ENCODE measurements at places on chromosomes 2 and 18.

GRCh38 chr2:15963977-15964670 is 23.8 kb downstream of the MYCN start:
- DNase-seq: no peak
- no peak overlapping the region for H3K27ac ChIP-seq
- peaks cover 16% of the 10 kb centered on the region for H3K4me1 ChIP-seq
- no peak overlapping the region for H3K4me3 ChIP-seq
- no peaks in the 10 kb centered on the region for H3K36me3 ChIP-seq
- H3K27me3 ChIP-seq: peaks cover 3% of the 10 kb centered on the region

DNA sequence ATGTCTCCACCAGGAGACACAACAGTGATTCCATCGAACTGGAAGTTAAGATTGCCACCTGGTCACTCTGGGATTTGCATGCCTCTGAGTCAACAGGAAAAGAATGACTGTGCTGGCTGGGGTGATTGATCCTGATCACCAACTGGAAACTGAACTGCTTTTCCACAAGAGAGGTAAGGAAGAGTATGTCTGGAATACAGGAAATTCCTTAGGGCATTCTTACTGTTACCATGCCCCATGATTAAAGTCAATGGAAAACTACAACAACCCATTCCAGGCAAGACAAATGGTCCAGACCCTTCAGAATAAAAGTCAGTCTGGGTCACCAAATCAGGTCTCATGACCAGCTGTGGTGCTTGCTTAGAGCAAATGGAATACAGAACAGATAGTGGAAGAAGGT is 12.0 kb upstream of the DDX1 start:
- DNase-seq: no peak
- no peaks in the 10 kb centered on the region for H3K36me3 ChIP-seq
- H3K27ac ChIP-seq: no peak overlapping the region
- no peaks in the 10 kb centered on the region for H3K4me1 ChIP-seq

DNA sequence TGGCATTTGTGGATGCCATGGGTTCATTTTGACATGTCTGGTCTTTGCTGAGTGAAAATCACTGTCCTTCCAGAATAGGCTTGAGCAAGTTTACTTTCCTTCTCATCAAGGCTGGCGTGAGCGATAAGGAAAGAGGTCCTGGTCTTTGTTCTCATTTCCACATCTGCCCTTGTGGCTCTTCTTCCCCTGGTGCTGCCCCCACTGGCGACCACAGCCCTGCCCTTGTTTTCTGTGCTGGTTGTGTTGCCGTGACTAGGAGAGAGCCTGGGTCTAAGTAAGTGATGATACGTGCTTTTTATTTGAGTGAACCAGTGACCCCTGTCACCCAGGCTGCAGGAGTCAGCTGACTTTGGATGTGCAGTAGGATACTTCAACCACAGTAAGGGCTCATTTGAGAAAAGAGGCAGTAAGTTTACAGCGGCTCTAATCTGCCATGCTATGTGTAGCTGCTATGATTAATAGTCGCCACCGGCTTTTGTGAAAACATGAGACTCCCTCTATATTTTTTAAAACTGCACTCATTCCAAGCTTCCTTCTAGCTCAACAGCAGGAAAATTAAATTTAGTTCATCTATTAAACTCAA is 441.7 kb downstream of the RNF144A start:
- H3K4me1 ChIP-seq: peaks cover 1% of the 10 kb centered on the region
- H3K27me3 ChIP-seq: peaks cover 6% of the 10 kb centered on the region
- no peaks in the 10 kb centered on the region for H3K36me3 ChIP-seq
- DNase-seq: no peak
- no peak overlapping the region for H3K27ac ChIP-seq

GRCh38 chr2:85839461-85839860 is 49.3 kb downstream of the ST3GAL5 start:
- H3K36me3 ChIP-seq: peaks cover 56% of the 10 kb centered on the region
- H3K4me3 ChIP-seq: no peak overlapping the region
- H3K4me1 ChIP-seq: peaks cover 21% of the 10 kb centered on the region

- H3K27me3 ChIP-seq: no peaks in the 10 kb centered on the region
- H3K36me3 ChIP-seq: no peaks in the 10 kb centered on the region
- no peak for DNase-seq
- H3K27ac ChIP-seq: no peak overlapping the region
- no peaks in the 10 kb centered on the region for H3K4me1 ChIP-seq
- H3K4me3 ChIP-seq: no peak overlapping the region
Observed at GRCh38 chr2:119305497-119306195, 61.0 kb downstream of the C2orf76 start.

- H3K36me3 ChIP-seq: no peaks in the 10 kb centered on the region
- no peaks in the 10 kb centered on the region for H3K4me1 ChIP-seq
- H3K4me3 ChIP-seq: no peak overlapping the region
- no peaks in the 10 kb centered on the region for H3K27me3 ChIP-seq
- H3K27ac ChIP-seq: no peak overlapping the region
- DNase-seq: no peak
Observed at GRCh38 chr18:68489013-68489792, 225.7 kb downstream of the TMX3 start.

DNA sequence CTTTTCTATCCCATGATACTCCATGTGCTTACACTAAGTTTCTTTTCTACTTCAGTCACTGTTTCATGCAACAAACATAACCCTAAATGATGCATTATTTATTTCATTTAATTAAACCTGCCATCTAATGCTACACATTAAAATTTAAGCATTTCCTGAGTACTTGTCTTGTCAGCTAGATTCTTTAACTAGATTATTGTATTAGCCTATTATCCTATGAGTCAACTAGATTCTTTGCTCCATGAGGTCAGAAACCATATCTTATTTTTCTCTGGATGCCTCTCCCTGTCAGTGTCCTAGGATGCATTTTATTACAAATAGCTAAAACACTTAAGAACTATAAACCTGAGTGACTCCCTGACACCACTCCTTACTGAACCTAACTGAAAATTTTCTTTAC is 652.4 kb downstream of the SLC4A3 start:
- DNase-seq: no peak
- no peaks in the 10 kb centered on the region for H3K4me1 ChIP-seq
- H3K27me3 ChIP-seq: no peaks in the 10 kb centered on the region
- H3K36me3 ChIP-seq: no peaks in the 10 kb centered on the region
